ENCODE measurements at places on chromosomes 4 and X. TPM values are rescaled to one million over a fixed set of nuclear protein-coding genes. Genes with fewer than 3 reads are reported as not detected.

The EDNRA gene
- polyA plus RNA-seq: 0.33 TPM

The UBA1 gene
- 208 TPM for polyA plus RNA-seq

The ERAS gene
- polyA plus RNA-seq: not detected

The RPS6KA6 gene
- 0.49 TPM for polyA plus RNA-seq

The YY2 gene
- polyA plus RNA-seq: 0.51 TPM

The PCDH11X gene
- polyA plus RNA-seq: 0.03 TPM

The USP9X gene
- 23.1 TPM for polyA plus RNA-seq

The ETDA gene
- polyA plus RNA-seq: not detected

The FHIP1A gene
- not detected for polyA plus RNA-seq

The STK32B gene
- polyA plus RNA-seq: not detected

The SATL1 gene
- not detected for polyA plus RNA-seq

The CSN1S1 gene
- polyA plus RNA-seq: not detected

The CBR4 gene
- 41.8 TPM for polyA plus RNA-seq

The CORIN gene
- polyA plus RNA-seq: 0.09 TPM

The OTUD6A gene
- polyA plus RNA-seq: not detected

The NPFFR2 gene
- not detected for polyA plus RNA-seq

The CSAG1 gene
- polyA plus RNA-seq: not detected

The COX18 gene
- 11.4 TPM for polyA plus RNA-seq

The SGMS2 gene
- not detected for polyA plus RNA-seq

The SLC25A4 gene
- 170 TPM for polyA plus RNA-seq

The SMR3B gene
- polyA plus RNA-seq: 0.32 TPM

The SRPX gene
- polyA plus RNA-seq: 0.79 TPM

The SPRY1 gene
- polyA plus RNA-seq: 0.20 TPM

The CHIC1 gene
- polyA plus RNA-seq: 1.4 TPM

The SLBP gene
- polyA plus RNA-seq: 278 TPM

The CXCL1 gene
- not detected for polyA plus RNA-seq

The CXorf58 gene
- 0.15 TPM for polyA plus RNA-seq

The PHOX2B gene
- not detected for polyA plus RNA-seq

The CPE gene
- 0.11 TPM for polyA plus RNA-seq

The GPR34 gene
- polyA plus RNA-seq: 0.25 TPM

The CYSLTR1 gene
- 18.0 TPM for polyA plus RNA-seq

The CACNA1F gene
- polyA plus RNA-seq: not detected

The TRIM75 gene
- polyA plus RNA-seq: not detected

The TMSB15C gene
- polyA plus RNA-seq: 0.69 TPM

The SHOX gene
- polyA plus RNA-seq: not detected

The SPANXB1 gene
- not detected for polyA plus RNA-seq

The VCX3A gene
- polyA plus RNA-seq: not detected

The SSX3 gene
- polyA plus RNA-seq: not detected

The NEUROG2 gene
- 0.66 TPM for polyA plus RNA-seq

The IL2RG gene
- 257 TPM for polyA plus RNA-seq

The LANCL3 gene
- polyA plus RNA-seq: not detected

The PAGE2 gene
- not detected for polyA plus RNA-seq
